ENCODE measurements at places on chromosomes 12 and 14. TPM values are rescaled to one million over a fixed set of nuclear protein-coding genes. Genes with fewer than 3 reads are reported as not detected.

FLRT2 gene
- 3.1 TPM for total RNA-seq

- no peak for DNase-seq
Observed at GRCh38 chr14:53493860-53494259, 340.7 kb upstream of the DDHD1 start.

GRCh38 chr12:4107911-4108697, 165.5 kb upstream of the CCND2 start:
- no peak for DNase-seq

PRH2 gene
- not detected for total RNA-seq

SLC41A2 gene
- total RNA-seq: 3.3 TPM

- no peak for DNase-seq
Observed at GRCh38 chr14:54935958-54936357, 33.3 kb upstream of the GCH1 start.

DNA sequence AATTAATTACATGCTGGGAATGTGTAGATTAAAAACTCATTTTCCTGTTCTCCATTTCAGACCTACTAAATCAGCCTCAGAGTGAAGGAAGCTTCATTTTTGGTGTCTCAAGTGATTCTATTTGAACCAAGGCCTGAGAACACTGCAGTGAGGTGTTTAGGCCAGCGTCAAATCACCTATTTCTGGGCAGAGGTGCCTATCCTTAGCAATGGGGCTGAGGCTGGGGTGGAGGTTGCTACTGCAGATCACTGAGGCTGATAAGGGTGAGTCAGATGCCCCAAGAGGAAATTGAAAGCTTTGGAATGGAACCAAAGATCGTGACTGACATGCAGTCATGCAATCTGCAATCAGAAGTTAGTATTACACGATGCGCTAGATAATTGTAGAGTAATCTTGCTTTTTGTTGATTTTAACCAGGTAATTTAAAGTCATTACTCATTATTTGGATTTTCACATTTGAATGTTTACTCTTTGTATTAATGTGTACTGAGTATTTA, 4.4 kb downstream of the TXNRD1 start:
- DNase-seq: no peak

DNA sequence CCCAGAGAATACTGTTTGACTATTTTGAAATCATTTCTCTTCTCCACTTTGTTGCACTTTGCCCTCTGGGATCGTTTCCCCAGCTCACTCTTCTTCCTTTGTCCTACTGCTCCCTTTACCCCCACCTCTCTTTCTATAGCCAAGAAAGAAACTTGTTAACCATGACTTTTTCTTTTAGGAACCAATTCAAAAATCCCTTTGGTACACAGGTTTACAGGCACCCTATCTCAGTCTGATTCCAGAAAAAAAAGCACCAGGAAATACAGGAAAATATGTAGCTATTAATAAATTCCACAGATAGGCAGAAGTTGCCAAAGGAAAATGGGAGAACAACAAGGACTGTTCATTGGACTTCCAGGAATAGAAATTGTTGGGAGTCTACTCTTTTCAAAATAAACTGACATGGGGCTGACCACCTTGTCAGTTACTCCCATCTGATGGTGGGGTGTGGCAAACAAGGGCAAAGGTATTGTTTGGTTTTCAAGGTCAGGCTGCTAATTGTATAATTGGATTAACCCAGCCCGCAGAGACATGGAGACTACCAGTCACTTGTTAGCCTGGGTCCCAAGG, 82.4 kb downstream of the CRADD start:
- no peak for DNase-seq

NELL2 gene
- total RNA-seq: 1.2 TPM

DNA sequence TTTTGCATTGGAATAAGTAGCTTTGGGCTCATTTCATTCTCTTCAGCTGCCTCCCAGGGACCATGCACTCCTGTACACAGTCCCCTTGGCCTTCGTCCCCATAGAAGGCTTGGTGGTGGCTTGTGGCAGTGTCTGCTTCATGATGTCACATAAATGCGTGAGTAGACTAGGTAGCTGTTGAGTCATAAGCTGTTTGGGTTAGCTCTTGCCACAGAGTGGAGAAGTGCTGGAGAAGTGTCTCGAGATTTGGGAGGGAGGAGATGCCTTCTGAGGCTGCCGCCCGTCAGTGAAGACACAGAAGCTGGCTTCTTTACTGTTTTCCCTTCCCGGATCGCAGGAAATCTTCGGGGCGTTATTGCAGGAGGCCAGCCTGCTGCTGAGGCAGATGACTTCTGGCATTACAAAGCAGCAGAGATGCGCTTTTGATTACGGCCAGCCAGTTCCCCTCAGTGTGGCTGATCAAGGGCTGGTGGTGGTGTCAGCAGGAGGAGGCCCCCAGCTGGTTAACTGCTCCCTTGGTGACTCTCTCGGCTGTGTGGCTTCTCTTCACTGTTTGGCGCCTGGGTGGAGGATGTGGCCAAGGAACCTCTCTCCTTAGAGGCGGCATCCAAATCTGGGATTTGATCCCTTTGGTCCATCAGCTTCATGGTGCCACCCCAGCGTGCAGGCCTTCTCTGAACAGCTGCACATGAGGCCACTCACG, 67.6 kb downstream of the AACS start:
- no peak for DNase-seq

GRCh38 chr14:94346841-94347240, 23.7 kb upstream of the SERPINA6 start:
- no peak for DNase-seq

ARPC3 gene
- total RNA-seq: 135 TPM

GRCh38 chr12:42017051-42017450, 127.6 kb downstream of the GXYLT1 start:
- no peak for DNase-seq

- DNase-seq: no peak
Observed at GRCh38 chr14:26261368-26262122, 336.3 kb downstream of the NOVA1 start.

GRCh38 chr12:117334051-117334450, 27.4 kb downstream of the NOS1 start:
- no peak for DNase-seq

GRCh38 chr12:14885718-14886221, at the start of gene MGP:
Gene MGP (minus strand): TSS chr12:14885854. CDS start chr12:14885791, 63 bp downstream.
- peak; percentile 56 for DNase-seq

IL22 gene
- total RNA-seq: not detected

KRT5 gene
- total RNA-seq: not detected

GRCh38 chr12:4240161-4240783, 33.3 kb upstream of the CCND2 start:
- no peak for DNase-seq

GRCh38 chr12:27061317-27061716, 21.1 kb downstream of the C12orf71 start:
- DNase-seq: no peak

Data from heart left ventricle (tissue), 16 donors.